ENCODE measurements at places on chromosomes 7 and 10. TPM values are rescaled to one million over a fixed set of nuclear protein-coding genes. Genes with fewer than 3 reads are reported as not detected.

Gene NAPEPLD
- total RNA-seq, result 3.2 TPM

Gene ATOH7
- not detected for total RNA-seq

DNA sequence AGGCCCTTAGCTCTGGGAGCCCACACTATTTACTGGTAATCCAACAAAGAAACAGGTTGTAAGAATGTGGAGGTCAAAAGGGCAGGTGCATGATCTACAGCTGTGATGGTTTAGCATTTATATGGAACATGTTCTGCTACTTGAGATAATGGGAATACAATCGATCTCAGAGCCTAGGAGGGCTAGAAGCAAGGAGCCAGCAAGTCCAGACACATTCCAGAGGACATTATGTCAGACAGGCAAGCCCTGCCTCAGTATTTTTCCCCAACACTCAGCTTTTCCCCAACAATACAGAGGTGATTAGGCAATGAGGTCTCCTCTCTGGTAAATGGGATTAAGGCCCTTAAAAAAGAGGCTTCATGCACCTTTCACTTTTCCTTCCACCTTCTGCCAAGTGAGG is 21.4 kb upstream of the GNAT3 start:
- DNase-seq, result no peak

DNA sequence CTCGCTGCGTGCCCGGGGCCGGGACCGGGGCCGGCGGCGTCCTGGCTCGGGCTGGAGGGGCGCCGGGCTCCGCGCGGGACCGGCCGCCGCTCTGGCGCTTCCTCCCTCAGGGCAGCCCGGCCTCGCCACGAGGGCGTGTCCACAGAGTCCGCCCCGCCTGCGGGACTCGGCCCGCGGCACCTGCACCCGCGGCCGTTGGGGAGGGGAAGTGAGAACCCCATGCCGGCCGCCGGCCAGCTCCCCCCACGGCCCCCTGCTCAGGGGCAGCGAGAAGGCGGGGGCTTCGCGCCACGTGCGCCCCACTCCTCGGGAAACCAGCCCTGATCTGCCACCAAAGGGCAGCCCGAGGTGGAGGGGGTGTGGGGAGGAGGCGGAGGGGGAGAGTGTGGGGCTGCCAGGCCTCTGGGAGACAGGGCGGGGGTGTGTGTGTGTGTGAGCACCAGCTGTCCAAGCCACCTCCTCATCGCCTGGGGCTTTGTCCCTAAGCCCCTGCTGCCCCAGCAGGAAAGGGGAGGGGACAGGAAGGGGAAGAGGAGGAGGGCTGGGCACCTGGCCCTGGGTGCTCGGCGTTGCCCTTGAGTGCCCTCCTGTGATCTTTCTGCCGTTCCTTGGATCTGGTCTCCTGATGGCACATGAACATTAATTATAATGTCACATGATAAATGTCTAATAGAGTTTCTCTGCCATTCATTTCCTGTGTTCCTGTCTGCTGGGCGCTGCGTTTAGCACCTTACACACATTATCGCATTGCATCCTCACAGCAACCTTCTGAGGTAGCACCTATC is at the start of gene PIK3AP1:
Gene PIK3AP1, minus strand, starts transcription at position 93 of the 785 bp plus-strand sequence. CDS start 120 bp downstream, outside the sequence.
- DNase-seq, result no peak

DNA sequence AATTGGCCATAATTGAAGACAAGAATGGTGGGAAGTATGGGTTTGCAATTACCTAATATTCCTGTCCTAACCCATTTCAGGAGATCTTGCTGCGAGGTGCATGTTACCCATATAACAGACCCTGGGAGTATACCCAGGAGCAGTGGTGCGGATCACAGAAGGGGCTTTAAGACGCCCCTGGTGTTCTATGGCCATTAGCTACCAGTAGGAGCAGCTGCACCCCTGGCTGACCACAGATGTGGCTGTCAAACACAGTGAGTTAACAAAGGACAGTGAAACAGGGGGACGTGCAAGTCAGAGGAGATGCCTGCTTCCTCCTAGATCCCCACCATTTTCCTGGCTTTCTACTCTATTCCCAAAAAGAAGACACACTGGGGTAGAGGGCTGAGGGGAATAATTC is 25.2 kb downstream of the AOC1 start:
- no peak for DNase-seq
